Retinal pigment epithelial cell (primary cell): ENCODE measurements at places on chromosomes 3 and 15.

DNA sequence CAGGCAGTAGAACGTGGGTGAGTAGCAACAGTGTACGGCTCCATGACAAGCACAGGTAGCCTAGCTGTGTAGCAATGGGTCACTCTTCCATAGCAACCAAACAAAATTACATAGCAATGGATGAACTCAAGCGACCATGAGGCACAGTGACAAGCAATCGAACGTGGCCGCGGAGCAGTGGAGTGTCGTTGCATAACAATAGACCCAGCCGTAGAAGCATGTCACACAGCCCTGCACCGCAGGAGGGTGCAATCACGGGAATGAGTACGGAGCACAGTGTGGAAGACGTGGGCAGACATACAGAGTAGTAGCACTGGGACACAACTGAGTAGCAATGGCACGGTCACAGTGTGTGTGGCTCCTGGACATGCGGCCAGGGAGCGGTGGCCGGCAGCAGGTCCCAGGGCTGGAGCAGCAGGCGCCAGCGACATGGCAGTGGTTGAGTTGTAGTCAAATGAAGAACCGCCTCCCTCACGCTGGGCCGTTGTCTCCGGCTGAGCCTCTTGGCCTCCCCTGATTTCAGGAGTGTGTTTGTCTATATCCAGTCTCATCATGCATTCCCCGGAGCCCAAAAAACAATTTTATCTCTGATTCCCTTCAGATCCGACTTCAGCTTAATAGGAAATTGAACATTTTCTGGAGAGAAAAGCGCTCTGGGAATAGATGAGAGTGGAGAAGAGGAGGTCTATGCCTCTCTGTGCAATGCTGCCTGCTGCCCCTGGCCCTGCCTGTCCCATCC is 64.1 kb downstream of the CCDC33 start:
- DNase-seq, result no peak

- peak; percentile 2 for DNase-seq
Observed at GRCh38 chr3:185460719-185461350, 38.0 kb downstream of the TMEM41A start.

DNA sequence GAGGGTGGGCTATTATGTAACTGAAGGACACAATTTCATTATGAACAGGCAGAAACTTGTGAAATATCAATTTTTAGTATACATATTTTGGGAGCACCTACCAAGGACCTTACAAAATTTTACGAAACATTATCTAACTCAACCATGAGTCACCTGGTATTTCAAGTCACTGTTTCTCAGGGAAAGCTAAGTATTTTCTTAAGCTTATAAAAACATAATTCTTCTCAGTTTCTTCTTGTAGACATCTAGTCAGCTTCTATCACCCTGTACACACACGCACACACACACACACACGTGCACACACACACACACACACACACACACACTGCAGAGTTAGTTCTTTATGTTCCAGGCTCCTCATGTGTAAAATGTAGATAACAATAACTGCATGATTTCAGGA is 658.3 kb downstream of the TUSC7 start:
- DNase-seq, result no peak

DNA sequence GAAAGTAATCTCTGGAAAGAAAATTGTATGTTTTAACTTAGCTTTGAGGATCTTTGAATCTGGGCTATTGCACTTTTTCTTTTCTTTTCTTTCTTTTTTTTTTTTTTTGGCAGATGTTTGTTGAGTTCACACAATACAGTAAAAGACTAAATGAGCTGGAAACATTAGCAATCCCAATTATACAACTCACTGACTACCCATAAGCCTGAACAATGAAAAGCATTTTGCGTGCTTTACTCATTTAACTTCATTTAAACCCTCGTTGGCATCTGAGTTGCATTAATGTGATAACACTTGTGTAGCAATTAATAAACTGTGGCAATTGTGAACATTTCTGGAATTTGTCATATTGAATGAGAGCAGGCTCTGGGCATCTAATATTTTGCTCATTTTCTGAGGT is 269.4 kb upstream of the RBMS3 start:
- no peak for DNase-seq

DNA sequence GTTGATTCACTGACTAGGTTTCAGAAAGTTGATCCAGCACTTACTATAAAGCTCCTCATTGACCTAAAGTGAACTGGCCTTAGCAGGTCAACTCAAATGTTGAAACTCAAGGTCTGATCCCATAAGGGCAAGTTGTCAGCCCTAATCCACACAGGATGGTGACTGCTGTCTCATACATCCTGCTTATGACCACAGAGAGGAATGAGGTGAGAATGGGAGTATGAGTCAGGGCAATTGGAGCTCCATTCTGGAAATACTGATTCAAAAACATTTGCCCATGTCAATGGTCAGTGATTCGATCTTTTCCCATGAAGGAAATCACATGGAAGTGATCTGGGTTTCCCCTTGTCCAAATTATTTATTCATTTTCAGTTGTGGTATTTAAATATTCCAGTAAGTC is 78.7 kb downstream of the ZNF385D start:
- peak; percentile 79 for DNase-seq

DNA sequence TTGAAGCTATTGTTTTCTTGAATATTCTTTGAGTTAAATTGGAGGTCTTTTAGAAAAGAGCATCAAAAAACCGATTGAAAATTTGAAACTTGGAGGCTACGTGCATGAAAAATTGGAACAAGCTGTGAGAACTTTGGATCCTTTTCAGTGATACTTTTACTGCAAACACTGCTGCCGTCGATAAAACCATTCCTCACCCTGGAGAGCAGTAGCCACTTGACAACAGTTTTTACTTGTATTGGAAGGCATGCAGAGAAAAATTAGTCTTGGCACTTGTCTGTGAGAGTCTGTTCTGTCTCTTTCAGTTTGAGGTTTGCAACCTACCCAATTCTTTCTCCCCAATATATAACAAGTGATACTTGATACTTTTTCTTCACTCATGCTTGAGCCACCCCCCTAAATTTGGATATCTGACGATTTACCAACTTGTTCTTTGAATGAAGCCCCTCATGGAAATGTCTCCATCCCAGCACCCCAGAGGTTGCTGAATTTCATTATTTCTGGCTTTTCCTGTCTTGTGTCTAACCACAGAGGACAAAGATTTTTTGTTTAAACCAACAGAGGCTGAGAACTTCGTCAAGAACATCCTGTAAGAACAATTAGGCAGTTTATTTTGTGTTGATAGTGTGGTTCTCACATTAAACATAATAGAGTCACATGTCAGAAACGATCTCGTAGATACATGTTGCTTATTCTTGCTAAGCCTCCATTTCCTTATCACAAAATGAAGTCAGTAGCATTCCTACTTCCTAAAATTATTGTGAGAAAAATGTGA is 307.3 kb upstream of the PLSCR5 start:
- no peak for DNase-seq

- DNase-seq, result no peak
Observed at GRCh38 chr15:64897345-64897985, 14.2 kb upstream of the ANKDD1A start.

DNA sequence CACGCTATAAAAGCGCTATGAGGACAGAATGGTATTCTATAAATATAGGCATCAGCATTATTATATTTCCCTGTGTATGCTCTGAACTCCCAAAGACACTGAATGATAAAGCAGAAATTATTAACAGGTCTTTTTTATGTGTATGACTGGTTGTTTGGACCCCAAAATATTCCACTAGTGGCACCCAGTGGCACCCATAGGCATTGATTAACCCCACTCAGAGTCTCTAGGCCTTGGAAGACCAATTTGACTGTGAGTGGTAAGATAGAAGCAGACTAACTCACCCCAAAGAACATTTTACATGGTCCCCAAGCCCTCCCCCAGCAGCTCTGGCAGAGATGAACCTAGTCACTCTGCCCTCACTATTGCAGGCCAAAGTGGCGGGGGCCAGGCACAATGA is 45.4 kb upstream of the UBE2E1 start:
- DNase-seq, result no peak

GRCh38 chr3:179977356-179977755 is 59.4 kb downstream of the PEX5L start:
- no peak for DNase-seq

GRCh38 chr3:30503446-30503845 is 103.0 kb upstream of the TGFBR2 start:
- no peak for DNase-seq

DNA sequence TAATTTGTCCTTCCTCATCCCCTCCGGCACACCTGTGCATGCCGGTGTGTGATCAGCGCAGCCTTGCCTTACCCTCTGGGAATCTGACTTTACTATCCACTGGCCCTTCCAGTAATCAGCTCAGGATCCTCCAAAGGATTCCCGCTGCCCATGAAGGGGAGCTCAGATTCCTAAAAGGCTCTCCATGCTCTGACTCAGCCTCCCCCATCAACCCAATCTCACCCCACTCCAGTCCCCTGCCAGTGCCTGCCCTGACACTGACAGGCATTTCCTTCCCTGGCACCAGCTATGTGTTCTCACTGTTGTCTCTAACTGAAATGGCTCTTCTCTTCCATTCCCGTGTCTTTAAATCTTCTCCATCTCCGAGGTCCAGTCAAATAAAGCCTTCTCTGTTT is 7.3 kb upstream of the BCL2A1 start:
- DNase-seq, result no peak

DNA sequence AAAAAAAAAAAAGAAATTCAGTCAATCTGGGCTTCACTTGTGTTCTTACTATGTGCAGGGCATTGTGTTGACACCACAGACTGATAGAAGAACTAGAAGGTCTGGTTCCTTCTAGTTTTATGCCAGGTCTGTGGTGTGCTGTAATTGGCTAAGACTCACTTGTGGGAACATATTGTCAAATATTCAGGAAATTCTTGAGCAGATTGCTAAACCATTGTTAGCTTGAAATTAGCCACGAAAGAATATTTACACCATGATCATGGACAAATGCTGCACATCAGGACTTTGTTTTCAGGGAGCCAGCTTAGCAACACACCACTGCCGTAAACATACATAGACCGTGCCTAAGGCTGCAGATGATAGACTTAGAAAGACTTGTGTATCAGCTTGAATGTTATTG is 74.6 kb downstream of the GTPBP8 start:
- DNase-seq, result no peak

GRCh38 chr15:66014635-66015182 is 145.4 kb downstream of the RAB11A start:
- DNase-seq, result no peak

- DNase-seq, result no peak
Observed at GRCh38 chr3:108415661-108416060, 94.7 kb downstream of the MYH15 start.

DNA sequence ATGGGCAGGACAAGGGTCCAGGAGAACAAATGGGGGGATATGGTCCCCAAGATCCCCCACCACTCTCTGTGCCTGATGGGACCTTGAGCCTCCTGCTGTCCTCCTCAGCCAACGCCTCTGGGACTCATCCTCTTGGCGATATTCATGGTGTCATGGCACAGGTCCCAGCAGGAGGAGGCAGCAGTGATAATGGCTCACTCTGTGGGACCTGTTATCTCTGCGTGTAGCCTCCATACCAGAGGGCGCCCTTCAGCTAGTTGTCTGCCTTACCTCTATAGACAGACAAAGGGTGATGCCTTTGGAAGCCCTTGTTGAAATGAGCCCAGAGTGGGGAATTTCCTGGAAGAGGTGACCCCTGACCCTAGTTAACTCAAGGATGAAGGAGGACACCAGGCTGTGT is 7.4 kb downstream of the ZBTB47 start:
- no peak for DNase-seq

GRCh38 chr3:14283092-14283812 is 104.6 kb downstream of the LSM3 start:
- no peak for DNase-seq

DNA sequence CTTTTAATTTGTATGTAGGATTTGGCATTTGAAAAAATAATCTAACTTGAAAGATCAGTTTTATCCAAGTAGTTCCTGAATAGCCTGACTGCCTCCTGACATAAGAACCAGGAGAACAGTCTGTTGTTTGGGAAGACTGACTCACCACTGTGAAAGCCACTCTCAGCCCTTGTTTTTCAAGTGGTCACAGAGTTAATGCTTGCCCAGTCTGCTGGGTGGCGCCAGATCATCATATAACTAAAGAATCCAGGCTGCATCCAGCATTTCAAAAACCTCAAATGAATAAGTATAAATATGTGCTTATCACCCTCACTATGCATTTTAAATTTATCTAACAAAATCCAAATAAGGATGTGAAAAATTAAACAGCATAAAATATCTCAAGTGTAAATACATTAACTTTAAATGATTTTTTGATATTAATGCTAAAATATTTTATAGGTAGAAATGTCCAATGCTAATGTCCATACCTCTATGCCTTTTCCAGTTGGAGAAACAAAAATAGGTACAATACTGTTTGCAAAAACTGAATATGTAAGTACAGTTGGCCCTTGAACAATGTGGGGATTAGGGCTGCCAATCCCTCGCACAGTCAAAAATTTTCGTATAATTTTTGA is 26.9 kb upstream of the ZBBX start:
- DNase-seq, result peak; percentile 45

DNA sequence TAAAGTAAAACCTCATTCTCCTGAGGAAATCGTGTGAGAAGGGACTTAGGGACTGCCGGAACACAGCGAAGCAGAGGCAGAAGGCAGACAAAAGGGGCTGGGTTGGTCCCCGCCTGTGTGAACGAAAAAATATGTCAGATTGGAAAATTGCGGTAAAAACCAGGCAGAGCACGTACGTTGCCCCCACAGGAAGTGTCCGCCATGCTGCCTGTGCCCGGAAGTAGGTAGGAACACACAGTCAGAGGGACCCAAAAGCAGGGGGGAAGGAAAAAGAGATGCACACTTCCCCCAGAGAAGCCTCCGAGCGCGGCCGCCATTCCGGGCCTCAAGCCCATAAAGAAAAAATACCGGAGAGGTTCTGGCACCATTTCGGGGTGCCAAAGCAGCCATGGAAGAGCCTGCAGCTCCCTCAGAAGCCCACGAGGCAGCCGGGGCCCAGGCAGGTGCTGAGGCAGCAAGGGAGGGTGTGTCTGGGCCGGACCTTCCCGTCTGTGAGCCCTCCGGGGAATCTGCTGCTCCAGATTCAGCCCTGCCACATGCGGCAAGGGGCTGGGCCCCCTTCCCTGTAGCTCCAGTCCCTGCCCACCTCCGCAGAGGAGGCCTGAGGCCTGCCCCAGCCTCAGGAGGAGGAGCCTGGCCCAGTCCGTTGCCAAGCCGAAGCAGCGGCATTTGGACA is at the start of gene MKRN3:
Gene MKRN3, plus strand, starts transcription at position 280 of the 676 bp plus-strand sequence. Its CDS starts 109 bp downstream, at position 389.
- peak; percentile 55 for DNase-seq

DNA sequence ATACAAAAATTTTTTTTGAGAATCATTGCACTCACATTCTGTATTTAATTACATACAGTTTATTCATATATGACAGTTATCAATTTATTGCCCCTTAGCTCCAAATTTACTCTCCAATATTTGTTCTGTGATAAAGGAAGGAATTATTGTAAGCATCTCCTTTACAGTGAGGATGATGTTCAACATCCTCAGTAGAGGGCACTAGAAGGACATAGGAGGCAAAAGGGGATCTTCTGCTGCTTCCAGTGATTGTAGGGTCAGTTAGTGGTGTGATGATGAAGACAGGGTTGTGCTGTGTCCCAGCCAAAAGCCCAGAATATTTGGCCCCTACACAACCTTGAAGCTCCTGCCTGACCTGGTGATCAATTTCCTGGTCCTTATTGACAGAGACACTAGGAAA is 89.9 kb upstream of the DCBLD2 start:
- no peak for DNase-seq

GRCh38 chr3:18134386-18135059 is 290.6 kb downstream of the SATB1 start:
- no peak for DNase-seq

GRCh38 chr3:184631472-184631861 is 69.9 kb downstream of the EPHB3 start:
- no peak for DNase-seq

GRCh38 chr15:87209891-87210689 is 1046.4 kb downstream of the NTRK3 start:
- DNase-seq, result no peak
